ENCODE measurements at places on chromosomes 13 and 19.

DNA sequence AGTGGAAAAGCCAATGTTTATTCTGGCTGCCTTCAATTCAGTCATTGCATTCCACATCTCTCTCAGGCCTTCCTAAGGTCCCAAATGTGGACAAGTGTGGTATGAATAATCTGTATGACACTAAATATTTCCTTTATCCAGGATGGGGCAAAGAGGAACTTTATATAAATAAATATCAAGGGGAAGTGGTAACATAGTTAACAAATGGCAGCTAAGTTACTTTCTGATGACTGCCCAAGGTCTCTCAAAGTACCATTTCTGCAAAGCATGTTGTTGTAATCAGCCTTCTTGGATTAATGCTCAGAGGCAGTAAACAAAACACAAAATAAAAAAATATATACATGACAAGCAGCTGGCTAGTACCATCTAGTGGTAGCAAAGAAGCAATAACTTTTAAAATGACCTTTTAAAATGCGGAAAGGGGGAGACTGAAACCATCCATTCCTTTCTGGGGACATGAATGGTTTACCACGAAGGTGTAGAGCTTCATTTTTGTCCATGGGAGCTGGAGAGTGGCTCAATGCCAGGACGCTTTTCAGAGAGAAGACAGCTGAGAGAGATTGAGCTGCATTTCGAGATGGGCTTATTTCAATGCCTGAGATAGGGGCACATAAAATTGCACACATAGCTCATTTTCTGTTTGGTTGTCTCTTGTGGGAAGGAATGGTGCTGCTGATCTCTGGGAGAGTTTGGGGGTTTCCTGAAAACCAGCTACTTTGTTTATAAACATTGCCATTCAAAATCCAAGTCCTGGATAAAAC, 259.2 kb downstream of the RFC3 start:
- peak; percentile 34 for DNase-seq

- DNase-seq: no peak
Observed at GRCh38 chr13:90534617-90535370, 812.7 kb upstream of the MIR17HG start.

GRCh38 chr13:66879988-66880387, 350.1 kb downstream of the PCDH9 start:
- no peak for DNase-seq

GRCh38 chr13:33235078-33235477, 50.5 kb downstream of the STARD13 start:
- peak; percentile 92 for DNase-seq

DNA sequence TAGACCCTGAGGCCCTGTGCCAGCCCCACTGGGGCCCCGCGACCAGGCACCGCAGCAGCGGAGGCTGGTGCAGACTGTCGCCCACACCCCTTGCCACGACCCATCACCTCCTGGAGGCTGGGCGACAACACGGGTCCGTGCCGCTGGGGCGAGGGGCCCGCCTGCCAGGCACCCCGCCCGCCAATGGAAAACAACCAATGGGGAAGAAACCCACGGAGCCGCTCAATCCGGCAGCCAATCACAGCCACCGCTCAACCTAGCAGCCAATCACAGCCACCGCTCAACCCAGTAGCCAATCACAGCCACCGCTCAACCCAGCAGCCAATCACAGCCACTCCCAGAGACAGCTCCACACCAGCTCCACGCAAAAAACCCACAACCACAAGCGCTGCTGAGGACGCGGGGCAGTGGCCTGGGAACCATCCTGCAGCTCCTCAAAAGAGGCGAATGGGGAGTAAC, 29.7 kb downstream of the GPX4 start:
- DNase-seq: no peak

- peak; percentile 41 for DNase-seq
Observed at GRCh38 chr19:5826531-5827341, 12.8 kb downstream of the FUT6 start.

DNA sequence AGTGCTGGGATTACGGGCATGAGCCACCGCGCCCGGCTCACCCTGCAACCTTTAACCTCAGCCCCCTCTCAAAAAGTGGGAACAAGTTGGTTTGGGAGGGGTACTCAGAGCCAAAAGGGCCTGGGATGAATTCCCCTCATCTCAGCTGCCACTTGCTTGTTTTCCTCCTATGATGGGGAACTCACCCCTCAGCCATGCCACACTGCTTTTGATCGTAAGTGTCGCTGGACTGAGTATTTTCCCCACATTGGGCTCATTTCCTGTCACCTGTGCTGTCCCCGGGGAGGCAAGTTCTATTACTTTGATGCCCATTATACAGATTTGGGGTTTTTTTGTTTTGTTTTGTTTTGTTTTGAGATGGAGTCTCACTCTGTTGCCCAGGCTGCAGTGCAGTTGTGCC, 6.5 kb downstream of the R3HDM4 start:
- DNase-seq: no peak

- peak; percentile 32 for DNase-seq
Observed at GRCh38 chr19:14149509-14149994, 13.2 kb upstream of the ASF1B start.

- no peak for DNase-seq
Observed at GRCh38 chr19:54418930-54419800, 3.9 kb downstream of the TTYH1 start.

DNA sequence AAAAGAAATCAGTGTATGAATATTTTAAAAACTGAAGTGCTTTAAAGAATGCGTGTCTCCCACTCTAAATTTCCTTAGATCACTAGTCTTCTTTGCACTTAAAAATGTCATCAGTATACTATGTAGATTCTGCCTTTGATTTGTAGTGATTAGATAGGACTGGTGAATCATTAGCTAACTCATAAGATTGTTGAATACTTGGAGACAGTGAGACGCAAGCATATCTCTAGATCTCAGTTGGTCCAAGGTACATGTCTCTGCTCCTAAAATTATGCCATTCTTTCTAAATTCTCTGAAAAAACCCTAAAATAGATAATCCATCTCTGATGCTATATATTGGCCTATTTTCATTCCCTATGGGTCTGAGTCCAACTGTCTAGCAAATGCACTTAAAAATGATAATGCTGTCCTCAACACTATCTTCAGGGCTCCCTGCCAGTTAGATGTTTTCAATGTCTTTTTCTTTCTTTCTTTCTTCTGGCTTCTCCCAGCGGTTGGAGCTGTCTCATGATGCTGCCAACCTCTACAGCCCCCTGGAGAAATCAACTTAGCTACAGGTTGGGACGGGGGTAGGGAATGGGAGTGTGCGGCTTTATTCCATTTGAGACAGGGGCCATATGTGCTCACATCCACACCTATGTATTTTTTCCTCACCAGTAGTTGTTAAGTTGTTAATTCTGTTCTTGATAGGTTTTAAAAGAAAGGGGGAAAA, 301.0 kb downstream of the NDFIP2 start:
- DNase-seq: peak; percentile 17

DNA sequence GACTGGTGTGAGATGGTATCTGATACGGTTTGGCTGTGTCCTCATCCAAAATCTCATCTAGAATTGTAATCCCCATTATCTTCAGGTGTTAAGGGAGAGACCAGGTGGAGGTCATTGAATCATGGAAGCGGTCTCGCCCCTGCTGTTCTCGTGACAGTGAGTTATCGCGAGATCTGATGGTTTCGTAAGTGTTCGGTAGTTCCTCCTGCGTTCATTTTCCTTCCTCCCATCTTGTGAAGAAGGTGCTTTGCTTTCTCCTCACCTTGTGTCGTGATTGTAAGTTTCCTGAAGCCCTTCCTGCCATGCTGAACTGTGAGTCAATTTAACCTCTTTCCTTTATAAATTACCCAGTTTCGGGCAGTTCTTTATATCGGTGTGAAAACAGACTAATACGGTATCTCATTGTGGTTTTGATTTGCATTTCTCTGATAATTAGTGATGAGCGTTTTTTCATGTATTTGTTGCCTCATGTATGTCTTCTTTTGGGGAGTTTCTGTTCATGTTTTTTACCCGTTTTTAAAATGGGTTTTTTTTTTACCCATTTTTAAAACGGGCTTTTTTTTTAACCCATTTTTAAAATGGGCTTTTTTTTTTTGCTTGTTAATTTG, 102.8 kb upstream of the SLC10A2 start:
- no peak for DNase-seq

DNA sequence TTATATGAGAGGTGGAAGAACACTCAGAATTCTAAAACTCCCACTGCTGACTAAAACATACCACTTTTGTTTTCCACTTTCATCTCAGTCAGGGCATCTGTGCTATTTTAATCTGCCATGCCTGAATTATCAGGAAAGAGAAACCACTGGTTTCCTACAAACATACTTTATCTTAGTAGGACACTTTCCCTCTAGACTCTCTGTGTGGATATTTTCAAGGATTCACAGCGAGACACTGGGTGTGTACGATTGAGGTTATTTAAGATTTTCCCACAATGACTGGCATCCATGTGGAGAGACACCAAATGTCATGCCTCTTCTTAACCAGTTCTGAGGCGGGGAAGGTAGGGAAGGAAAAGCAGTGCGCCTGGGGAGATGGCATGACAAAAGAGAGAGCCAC, 212.2 kb downstream of the ENOX1 start:
- DNase-seq: no peak

DNA sequence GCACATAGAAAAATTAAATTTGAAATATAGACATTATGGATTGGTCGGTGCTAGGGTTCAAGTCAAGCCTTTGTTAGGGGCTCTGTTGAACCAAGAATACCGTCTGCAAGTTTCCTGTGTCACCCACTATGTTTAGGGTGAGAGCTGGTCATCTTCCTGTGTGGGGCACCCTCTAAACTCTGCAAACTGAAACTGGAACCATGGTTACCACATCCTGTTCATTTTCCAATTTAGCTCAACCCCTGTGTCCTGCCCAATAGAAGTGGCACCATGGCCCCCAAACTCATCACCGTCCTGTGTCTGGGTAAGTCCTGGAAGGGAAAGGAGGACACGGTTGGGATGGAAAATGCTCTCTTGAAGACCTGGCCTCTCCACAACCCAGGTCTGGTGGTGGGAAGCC, 29.9 kb downstream of the LAIR2 start:
- no peak for DNase-seq

- no peak for DNase-seq
Observed at GRCh38 chr19:14561249-14561648, 10.6 kb downstream of the NDUFB7 start.

DNA sequence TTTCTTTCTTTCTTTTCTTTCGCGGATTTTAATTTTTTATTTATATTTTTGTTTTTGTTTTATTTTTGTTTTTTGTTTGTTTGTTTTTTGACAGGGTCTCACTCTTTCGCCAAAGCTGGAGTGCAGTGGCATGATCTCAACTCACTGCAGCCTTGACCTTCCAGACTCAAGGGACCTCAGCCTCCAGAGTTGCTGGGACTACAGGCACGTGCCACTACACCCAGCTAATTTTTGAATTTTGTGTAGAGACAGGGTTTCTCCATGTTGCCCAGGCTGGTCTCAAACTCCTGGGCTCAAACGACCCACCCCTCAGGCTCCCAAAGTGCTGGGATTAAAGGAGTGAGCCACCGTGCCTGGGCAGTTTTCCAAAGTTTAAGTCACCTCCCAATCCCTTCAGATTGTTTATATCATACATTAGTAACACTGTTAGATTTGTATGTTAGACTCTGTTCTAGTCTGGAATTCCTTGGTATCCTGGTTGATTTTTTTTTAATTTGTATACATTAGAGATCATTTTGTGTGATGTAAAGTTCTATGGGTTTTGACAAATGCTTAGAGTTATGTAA, 597.3 kb downstream of the DCT start:
- DNase-seq: peak; percentile 58

DNA sequence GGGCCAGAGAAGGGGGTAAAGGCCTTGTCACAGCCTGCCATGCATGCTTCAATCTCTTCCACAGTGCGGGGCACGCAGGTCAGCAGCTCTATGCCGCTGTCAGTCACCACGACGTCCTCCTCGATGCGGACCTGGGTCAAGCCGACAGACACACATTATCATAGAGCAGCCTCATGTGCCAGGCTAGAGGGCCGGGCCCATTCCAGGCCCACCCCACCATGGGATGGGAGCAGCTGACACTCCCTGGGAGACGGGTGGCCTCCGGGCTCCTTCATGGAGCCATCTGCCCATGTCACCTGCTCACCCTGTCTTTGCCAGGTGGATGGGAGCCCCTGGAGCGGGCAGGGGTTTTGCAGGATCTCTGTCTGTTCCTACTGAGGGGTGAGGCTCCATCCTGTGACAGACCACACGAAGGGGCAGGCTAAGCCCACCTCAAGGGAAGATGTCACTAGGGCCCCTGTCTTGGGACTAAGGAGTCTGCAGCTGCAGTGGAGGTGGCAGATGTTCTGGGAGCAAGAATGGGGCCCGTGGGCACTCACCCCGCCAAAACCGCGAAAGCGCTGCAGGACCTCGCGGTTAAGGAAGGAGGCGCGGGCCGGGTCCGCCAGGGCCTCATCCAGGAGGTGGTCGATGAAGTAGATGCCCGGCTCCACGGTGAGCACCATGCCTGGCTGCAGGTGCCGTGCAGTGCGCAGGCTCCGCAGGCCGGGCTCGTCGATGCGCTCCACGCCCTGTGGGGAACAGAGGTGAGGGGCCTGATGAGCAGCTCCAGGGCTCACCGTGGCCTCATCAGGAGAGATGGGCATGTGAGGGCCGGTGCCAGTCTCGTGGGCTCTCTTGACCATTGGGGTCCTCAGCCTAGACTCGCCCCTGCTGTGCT, 14.1 kb downstream of the CEBPG start:
- no peak for DNase-seq

DNA sequence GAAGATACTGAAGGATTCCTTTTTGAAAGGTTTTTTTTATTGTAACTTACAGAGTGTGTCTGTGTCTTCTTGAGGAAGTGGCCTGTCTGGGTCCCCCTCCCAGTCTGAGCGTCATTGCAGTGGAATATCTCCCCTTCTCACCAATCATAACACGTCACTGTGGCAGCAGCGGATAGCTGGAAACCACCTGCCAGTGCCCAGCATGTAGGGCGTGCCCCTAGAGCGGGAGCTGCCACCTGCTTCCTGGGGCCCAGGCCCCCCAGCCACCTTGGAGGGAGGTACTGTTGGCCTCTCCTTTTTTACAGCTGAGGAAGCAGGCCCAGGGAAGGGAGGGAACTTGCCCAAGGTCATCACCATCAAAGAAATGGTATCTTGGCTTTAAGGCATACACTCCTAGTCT, 4.6 kb upstream of the DNM2 start:
- no peak for DNase-seq

- no peak for DNase-seq
Observed at GRCh38 chr19:23542562-23542961, 144.4 kb downstream of the ZNF675 start.

GRCh38 chr13:24050796-24051715, 109.5 kb upstream of the SPATA13 start:
- no peak for DNase-seq
